ENCODE measurements at places on chromosomes 1 and 21. TPM values are rescaled to one million over a fixed set of nuclear protein-coding genes. Genes with fewer than 3 reads are reported as not detected.

DNA sequence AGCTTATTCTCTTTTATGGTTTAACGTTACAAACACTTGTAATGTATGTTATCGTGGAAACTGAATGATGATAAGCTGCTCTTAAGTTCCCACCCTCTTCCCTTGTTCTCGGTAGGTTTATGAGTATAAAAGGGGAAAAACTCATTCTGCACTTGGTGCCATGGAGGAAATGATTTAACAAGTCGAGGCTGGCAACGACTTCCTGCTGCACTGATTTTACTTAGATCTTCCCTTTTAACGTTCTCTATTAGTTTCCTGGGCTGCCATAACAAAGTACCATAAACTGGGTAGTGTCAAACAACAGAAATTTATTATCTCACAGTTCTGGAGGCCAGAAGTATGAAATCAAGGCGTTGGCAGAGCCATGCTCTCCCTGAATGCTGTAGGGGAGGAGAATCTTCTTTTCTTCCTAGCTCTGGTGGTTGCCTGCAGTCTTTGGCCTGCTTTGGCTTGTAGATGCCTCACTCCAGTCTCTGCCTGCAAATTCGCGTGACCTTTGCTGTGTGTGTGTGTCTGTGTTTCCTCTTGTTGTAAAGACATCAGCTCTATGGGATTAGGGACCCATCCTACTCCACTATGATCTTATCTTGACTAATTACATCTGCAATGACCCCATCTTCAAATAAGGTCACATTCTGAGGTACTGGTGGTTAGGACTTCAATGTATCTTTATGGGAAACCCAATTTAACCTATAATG is 26.3 kb downstream of the HUNK start:
- no peak for DNase-seq

DNA sequence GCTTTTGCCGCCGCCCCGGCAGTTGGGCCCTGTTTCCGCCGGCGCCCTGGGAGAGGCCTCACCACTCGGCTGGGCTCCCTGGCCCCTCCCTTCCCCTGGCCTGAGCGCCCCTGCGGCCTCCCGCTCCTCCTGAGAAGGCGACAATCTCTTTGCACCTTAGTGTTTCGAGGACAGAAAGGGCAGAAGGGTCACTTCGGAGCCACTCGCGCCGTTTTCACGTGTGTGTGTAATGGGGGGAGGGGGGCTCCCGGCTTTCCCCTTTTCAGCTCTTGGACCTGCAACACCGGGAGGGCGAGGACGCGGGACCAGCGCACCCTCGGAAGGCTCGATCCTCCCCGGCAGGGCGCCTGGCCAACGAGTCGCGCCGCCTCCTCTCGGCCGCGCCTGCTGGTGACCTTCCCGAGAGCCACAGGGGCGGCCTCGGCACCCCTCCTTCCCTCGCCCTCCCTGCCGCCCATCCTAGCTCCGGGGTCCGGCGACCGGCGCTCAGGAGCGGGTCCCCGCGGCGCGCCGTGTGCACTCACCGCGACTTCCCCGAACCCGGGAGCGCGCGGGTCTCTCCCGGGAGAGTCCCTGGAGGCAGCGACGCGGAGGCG is 432 bp upstream of the SIM2 start:
- peak; percentile 52 for DNase-seq

GRCh38 chr1:12480748-12481362 is 137.2 kb downstream of the DHRS3 start:
- peak; percentile 84 for DNase-seq

GRCh38 chr1:31859719-31860118 is 43.9 kb upstream of the SPOCD1 start:
- DNase-seq = no peak

- DNase-seq = no peak
These were observed 217.9 kb downstream of the KCNH1 start for GRCh38 chr1:210915890-210916507.

ETV3L gene
- total RNA-seq = not detected

SCYL3 gene
- total RNA-seq = 4.4 TPM

DNA sequence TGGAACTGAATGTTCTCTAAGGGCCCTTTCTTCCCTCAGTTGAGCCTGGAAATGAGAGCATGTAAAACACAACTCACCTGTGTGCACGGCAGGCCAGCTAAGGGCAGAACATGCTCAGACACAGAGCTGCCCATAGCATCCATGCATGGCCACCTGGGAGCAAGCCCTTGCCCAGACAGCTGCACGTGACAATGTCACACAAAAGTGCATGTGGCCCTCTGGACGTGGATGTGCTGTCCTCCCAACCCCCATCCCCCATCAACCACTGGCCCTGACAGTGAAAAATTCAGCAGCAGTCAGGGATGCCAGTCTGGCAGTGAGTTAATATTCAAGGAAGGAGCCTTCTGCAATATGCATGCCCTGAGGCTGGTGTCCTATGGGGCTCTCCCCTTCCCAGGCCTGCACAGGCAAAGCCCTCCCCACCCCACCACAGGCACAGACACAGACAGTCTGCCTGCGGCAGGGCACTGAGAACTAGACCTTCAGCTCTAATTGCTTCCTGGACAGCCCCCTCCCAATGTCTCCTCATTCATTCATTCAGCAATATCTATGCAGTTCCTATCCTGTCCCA is 14.6 kb upstream of the COL16A1 start:
- no peak for DNase-seq

DNA sequence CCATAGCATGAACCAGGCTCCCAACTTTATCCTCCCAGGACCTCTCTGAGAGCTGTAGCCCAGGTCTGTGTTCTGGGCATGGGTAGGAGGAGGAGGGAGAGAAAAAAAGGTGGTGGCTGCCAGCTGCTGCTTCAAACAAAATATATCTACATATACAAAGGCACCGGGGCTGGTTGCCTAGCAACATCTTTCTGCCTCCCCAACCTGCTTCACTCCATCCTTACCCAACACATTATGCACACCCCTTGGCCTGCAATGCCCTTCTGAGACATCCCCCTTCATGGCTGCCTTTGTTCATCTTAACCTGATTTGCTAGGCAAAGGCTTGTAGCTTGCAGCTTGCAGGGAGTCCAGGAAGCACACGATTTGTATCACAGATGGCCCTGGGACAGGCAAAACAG is 27.2 kb upstream of the ATP1A1 start:
- no peak for DNase-seq

KIF17 gene
- not detected for total RNA-seq

CELA3B gene
- 0.81 TPM for total RNA-seq

- no peak for DNase-seq
These were observed 1.0 kb downstream of the AURKAIP1 start for GRCh38 chr1:1373815-1374588.

SASS6 gene
- total RNA-seq = 3.9 TPM

- peak; percentile 41 for DNase-seq
These were observed 504 bp downstream of the SCCPDH start for GRCh38 chr1:246724731-246725095.

GRCh38 chr1:152902636-152903035 is 5.7 kb upstream of the IVL start:
- DNase-seq = no peak

DNA sequence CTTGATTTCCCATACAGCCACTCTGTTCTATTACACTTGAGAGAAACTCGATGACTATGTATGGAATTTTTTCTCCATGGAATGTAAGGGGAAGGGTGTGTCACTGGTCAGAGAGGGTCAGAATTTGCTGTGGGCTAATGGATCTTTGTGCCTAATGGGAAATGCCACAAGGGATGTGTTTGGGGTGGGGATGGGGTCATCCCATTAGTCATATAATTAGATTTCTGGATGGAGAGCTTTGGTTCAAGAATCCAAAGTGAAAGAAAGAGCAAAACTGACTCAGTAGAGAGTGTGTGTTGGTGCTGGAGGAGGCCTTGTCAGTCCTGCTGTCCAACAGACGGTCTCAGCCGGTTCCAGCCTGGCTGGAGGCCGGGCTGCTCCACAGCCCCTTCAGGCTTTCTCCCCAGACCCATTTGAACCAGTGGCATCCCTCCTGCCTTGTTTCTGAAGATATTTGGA is 86.4 kb downstream of the LAMC2 start:
- DNase-seq = no peak

DNA sequence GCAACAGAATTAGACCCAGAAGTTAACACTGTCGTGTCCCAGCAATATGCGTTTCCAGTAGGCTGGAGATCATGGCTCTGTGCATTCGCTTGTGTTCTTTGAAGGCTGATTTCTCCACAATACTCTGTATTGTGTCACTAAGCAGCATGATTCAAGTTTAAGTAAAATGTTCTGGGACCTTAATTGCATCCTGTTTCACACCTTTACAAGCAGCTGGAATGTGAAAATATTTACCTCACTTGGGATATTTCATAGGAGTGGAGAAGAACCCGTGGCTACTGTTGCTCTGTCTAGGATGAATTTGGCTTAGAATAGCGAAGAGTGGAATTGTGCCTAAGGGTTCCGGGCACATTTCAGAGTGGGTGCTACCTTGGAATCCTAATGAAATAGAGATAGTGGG is 6.3 kb downstream of the PTGFRN start:
- no peak for DNase-seq

GRCh38 chr1:39301606-39302005 is 97.1 kb downstream of the MACF1 start:
- no peak for DNase-seq

DNA sequence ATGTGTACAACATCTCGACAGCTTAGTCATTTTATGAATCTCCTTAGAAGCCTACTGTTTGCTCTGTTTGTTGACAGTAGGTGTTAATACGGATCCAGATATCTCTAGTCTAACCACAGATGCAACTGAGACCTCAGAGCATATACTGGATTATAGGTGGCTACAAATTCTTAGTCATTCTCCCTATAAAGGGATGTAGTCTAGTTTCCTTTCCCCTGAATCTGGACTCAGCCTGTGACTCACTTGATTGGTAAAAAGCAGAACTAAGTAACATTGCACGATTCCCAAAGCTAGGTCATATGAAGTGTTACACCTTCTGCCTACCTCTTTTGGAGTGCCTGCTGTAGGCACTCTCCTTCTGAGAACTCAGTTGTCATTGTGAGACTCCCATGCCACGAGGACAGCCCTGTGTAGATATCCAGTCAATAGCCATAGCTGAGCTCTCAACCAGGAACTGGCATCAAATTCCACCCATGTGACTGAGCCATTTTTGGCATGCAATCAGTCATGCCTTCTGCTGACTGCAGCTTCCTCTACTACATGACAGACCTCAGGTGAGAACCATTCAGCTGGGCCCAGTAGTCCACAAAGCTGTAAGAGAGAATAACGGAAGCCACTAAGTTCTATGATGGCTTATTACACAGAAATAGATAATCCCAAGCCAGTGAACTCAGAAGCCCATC is 135.9 kb upstream of the CHRM3 start:
- peak; percentile 30 for DNase-seq

- DNase-seq = no peak
These were observed 646 bp downstream of the MAPKAPK2 start for GRCh38 chr1:206685334-206685768.

HCRTR1 gene
- total RNA-seq = not detected

DNA sequence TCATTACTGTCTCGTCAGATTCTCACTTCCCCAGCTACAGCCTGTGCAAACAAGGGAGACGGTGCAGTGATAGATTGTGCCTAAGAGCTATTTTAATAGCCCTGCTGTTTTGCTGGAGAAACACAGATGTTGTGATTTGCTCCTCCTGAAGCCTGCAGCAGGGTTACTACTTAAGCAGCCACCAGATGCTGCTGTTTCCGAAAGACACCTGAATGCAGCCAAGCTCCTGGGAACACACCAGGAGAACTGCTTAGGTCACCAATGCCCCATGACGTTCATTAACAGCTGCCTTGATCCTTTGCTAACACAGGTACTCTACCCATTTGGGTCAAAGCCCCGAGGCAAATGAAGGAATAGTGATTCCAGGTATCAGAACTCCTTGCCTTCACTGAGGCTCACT is 411.8 kb upstream of the DAB1 start:
- peak; percentile 5 for DNase-seq

TMPRSS3 gene
- total RNA-seq = 0.05 TPM

DNA sequence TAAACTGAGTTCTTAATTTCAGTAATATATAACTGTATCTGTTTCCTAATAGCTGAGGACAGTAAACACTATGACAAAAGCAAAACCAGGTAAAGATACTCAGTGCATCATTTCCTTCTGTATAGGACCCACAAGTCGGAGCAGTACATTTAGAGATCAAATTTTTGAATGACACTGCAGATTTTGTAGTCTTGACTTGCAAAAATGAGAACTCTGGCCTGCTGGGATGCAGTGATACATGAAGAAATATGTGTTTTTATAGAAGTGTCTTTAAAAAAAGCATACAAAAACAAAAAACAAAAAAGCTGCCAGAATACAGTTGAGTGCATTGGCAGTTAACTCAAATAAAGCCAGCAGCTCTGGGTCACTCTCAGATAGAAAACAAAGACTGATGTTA is 19.0 kb downstream of the GART start:
- no peak for DNase-seq

- no peak for DNase-seq
These were observed 37.6 kb downstream of the RNF115 start for GRCh38 chr1:145786271-145786670.

CEP85 gene
- 25.8 TPM for total RNA-seq

DNA sequence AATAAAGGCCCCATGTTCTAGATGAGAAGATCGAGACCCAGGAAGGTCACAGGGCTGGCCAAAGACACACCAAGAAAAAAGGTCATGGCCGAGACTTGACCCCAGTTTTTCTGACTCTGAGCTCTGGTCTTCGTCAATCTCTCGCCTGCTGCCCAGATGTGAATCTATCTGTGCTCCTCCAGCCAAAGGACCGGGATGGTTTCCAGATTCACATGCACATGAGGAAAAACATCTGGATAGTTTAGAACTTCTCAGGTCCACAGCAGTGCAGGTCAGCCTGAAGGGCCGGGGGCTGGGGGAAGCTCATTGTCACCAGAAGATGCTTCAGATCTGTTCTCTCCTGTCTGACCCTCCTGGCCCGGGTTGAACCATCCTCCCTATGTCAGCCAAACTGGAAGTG is 49.0 kb downstream of the KCNN3 start:
- DNase-seq = no peak

ESPN gene
- total RNA-seq = 5.2 TPM

DNA sequence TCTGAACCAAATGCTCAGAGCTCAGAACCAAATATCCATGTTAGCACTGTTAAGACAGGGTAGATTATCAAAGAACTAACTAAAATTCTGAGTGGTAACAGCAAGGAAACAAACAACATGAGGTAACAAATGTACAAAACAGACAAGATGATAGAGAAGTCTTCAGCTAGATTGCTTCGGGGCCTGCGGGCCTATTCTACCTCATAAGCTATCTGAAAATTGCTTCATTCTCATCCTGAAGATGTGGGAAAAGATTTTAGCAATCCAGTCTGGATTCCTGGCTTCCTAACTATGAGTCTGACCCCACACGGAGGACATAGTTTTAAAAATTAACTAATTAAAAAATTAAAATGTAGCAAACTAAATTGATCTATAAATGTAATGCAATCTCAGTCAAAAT is 9.2 kb upstream of the QSOX1 start:
- no peak for DNase-seq

EXTL1 gene
- total RNA-seq = not detected

GRCh38 chr1:202304375-202304774 is 37.4 kb downstream of the UBE2T start:
- no peak for DNase-seq

- peak; percentile 58 for DNase-seq
These were observed 1.1 kb downstream of the CGN start for GRCh38 chr1:151512326-151512725.

OR2L2 gene
- not detected for total RNA-seq

FMO5 gene
- 1.4 TPM for total RNA-seq

- no peak for DNase-seq
These were observed 8.9 kb upstream of the PDE9A start for GRCh38 chr21:42644223-42645208.

GRCh38 chr1:56525489-56526041 is 53.8 kb downstream of the PLPP3 start:
- DNase-seq = no peak

- DNase-seq = no peak
These were observed 6.0 kb downstream of the COL9A2 start for GRCh38 chr1:40310983-40311642.

GABRD gene
- total RNA-seq = not detected

GRCh38 chr1:168421399-168422004 is 122.3 kb downstream of the XCL2 start:
- DNase-seq = no peak

Data from HT-29 (cell line).